ENCODE measurements at places on chromosomes 12 and 14.

DNA sequence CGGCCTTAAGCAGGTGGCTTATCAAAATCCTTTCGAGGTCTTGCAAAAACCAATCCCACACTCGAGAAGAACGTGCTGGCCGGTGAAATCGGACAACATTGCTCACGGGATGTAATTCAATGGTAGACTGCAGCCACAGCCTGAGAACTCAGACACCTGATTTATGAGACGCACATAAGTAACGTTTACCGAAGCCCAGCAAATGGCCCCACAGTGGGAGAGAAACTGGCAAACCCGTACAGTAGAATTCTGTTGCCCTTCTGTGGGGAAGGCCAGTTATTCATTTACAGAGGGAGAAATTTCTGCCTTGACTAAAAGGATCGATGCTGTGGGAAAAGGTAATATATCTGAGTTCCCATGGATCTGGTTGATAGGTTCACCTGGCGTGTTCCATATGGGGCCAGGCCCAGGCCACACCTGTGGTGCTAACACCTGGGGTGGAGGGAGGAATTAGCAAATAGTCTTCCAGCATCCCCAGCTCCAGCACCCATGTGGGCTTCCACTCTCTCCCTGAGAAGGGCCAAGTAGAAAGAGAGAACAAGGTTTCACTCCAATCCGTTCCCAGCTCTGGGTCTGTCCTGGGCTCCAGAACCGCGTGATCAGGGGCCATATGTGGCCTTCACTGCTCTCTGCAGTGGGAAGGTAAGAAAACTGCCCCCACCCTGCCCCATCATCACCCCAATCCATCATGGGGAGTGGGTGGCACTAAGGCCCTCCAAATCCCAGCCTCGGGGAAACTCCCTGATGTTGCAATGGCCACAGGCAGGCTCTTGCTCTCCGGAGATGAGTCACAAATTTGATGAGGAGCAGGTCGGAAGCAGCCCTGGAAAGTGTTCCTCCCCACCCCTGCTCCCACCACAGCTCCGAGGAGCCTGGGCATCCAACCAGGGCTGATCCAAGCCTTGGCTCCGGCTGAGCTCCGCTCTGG is 12.7 kb downstream of the BDKRB1 start:
- DNase-seq: no peak

DNA sequence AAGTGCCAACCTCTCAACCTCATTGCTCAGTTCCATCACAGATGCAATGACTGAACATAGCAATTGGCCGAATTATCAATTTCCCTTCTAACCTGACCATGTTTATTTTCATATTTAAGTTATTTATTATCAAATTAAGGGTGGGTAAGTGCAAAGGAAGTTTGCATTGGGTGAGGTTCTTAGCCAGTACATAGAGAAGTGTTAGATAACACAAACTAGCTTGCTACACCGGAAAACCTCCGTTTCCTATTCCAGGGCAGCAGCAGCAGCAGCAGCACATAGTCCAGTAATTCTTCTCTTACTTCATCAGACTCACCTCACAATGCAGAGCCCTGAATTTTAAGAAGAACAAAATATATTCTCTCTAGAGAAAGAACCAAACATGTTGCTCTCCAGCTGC is 200.5 kb upstream of the OR4E1 start:
- no peak for DNase-seq

DNA sequence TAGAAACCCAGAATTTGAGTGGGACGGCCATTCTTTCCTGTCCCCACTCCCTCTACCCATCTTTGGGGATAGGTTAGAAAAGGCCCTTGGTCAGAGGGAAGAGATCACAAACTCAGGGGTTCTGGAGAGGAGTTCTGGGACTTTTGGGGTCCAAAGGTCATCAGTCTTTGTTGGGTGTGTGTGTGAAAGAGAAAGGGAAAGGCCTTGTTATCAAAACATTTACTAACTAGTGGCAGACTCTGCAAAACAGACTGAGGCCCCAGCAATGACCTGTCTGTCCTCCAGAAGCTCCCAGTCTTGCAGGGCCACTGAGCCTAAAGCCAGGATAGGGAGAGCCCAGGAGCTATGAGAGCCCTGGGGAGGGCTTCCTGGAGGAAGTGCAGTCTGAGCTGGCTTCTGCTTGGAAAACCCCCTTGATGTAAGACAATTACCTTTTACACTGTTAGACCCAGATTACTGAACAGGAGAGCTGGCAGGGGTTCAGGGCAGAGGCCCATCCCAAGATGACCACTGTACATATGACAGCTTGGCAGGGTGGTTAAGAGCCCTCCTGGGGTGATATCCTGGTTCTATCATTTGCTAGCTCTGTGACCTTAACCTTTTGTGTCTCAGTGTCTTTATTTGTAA is 429.1 kb upstream of the CCDC196 start:
- DNase-seq: no peak

- peak; percentile 81 for DNase-seq
Observed at GRCh38 chr14:96297000-96297399, 41.0 kb downstream of the BDKRB1 start.

GRCh38 chr14:81113176-81113575 is 107.6 kb downstream of the GTF2A1 start:
- DNase-seq: no peak

DNA sequence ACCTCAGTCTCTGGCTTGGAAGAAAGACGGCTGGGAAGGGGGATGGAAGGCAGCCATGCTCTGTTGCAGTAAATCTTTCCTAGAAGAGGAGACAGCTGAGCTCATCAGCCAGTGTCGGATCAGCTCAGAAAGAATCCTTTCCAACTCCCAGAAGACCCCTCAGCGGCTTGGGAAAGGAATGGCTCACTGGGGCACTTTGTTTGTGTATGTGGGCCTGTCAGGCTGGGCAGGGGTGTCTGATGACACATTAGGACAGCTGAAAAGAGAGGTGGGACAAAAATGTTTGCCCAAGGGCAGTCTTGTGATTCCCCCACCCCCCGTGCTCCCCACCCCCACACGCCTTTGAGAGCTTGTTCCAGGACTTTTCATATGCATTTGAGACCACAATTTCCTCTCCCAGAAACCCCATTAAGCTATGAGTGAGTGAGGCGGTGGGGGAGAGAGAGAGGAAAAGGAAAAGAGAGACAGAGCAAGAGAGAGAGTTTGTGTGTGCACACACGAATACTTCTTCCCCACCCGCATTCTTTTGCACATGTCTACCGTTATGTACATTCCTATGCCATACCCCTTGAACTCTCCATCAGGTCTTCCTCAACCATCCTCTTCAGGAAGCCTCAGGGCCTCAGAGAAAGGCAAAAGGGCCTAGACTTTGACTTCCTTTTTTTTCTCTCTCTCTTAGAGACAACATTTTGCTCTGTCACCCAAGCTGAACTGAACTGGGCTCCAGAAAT is 198.9 kb downstream of the ZFP36L1 start:
- no peak for DNase-seq

- DNase-seq: no peak
Observed at GRCh38 chr12:6551496-6552139, 4.2 kb downstream of the IFFO1 start.

GRCh38 chr12:120928864-120929652 is 24.9 kb upstream of the SPPL3 start:
- DNase-seq: peak; percentile 6

DNA sequence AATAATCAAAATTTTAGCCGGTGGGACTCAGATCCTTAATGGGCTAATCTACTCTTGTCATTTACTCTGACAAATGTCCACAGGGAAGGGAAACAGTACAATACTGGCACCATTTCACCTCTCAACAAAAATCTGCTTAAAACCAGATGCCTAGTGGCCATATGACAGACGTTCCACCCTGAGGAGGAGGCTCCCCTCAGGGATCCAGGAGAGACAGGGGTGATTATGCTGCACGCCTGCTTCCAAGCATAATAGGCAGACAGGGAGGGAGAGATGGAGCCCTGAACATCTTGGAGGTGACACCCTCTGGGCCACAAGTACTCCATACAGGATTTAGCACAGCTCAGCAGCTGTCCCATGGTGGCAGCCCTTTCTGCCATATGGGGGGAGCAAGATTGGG is 24.8 kb upstream of the AKAP6 start:
- no peak for DNase-seq

- DNase-seq: no peak
Observed at GRCh38 chr12:64955746-64956145, 131.3 kb downstream of the TBC1D30 start.

- DNase-seq: no peak
Observed at GRCh38 chr12:30106204-30106965, 322.6 kb upstream of the TMTC1 start.

GRCh38 chr12:101302741-101303140 is 22.8 kb downstream of the UTP20 start:
- DNase-seq: no peak

DNA sequence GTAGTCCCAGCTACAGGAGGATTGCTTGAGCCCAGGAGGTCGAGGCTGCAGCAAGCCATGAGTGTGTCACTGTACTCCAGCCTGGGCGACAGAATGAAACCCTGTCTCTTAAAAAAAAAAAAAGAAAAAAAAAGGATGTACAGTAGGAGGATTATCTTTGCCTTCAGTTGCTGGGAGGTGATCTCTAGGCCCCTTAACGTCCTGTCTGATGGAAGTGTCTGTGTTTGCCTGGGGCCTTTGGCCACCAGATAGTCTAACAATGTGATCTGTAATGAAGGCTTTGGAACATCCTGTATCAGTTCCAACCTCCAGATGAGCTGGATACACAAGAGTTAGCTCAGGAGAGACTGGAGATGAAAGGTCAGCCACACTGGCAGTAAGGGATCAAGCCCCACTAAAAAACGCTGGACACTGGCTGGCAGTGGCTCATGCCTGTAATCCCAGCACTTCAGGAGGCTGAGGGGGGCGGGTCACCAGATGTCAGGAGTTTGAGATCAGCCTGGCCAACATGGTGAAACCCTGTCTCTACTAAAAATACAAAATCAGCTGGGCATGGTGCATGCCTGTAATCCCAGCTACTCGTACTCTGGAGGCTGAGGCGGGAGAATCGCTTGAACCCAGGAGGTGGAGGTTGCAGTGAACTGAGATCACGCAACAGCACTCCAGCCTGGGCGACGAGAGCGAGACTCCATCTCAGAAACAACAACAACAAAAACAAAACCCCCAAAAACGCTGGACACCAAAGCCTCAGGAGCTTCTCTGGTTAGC is 19.0 kb upstream of the HNF1A start:
- DNase-seq: no peak

- no peak for DNase-seq
Observed at GRCh38 chr12:71589478-71589881, 74.2 kb downstream of the ZFC3H1 start.

DNA sequence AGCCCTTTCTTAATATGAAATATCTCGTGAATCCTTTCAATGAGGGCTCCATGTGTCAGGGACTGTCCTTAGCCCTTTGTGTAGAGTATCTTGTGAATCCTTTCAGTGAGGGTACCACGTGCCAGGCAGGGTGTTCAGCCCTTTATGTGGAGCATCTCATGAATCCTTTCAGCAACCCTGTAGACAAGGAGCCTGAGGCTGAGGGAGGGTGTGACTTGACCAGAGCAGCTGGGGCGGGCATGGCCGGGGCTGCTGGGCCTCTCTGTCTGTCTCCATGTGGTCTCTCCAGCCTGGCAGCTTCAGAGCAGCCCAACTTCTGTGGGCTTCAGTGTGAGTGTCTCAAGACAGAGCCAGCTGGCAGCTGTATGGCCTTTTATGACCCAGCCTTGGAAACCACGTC is 140.2 kb downstream of the AACS start:
- no peak for DNase-seq

All from NCI-H526 treated with DMSO at 0.1 percent for 48 hours (cell line).